CD4-positive, alpha-beta T cell (primary cell): ENCODE measurements at places on chromosomes 16 and 17.

- DNase-seq = no peak
Measured at GRCh38 chr16:29645694-29646187, 17.3 kb upstream of the SPN start.

GRCh38 chr16:79295162-79295561 is 305.4 kb downstream of the MAF start:
- DNase-seq = no peak

DNA sequence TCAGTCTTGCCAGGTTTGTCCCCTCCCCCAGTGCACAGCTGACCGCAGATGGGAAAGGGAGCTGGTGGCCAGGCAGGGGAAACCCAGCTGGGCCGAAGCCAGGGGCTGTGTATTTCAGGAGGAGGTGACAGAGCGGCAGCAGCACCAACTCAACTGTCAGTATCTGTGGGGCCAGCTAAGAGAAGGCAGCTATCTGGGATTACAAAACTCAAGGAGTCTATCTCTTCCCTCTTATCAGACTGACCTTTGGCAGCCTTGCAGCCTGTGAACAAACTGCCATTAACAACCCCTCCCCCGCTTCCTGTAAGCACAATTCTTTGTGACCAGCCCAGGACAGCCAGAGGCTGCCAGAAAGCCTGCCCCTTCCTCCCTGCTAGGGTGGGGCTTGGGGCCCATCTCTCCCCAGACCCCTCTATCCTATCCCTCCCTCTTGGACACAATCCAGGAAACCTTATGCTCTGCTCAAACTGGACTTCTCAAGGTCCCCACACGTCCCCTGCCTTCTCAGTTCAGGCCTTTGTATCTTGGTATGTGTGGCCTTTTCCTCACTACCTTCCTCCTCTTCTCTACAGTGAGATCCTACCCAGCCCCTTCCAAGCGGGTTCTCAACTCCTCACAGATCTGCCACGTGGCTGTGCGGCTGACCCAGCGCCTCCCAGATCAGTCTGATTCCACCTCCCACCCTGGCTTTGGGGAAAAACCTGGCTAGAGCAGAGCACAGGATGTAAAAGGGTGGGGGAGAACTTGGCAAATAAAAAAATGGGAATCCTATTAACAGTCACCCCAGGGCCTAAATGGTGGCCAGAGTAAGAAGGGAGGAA is 10.5 kb downstream of the ST3GAL2 start:
- DNase-seq = no peak

DNA sequence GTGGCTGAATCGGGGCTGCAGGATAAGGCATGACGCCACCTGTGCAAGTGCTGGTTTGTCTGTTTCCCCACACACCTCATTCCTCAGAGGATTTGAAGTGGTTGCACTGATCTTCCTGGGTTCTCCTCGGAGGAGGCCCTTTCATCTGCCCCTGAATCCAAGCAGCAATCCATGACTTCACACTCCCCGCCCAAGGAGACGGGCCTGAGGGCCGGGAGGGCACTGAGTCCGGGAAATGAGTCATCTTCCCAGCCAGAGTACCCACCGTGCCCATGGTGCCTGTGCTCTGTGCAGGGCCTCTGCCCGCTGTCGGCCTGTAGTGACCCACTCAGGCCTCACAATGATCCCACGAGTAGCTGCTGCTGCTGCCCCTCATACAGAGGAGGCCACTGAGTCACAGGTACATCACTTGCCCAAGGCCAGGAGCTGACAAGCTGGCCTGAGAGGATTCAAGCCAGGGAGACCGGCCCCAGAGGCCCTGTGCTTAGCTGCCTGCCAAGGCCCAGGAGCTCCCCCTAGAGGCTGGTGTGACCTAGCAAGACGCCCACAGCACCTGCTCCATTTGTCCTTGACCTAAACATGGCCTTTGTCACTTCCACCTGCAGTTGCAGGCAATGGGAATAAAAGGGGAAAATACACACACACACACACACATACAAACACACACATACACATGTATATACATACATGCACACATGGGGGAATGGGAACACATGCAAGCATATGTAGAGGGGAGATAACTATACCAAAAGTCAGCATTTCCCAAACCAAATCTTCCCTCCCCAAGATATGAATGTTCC is 240.0 kb downstream of the C16orf95 start:
- DNase-seq = no peak

GRCh38 chr16:77212741-77213541 is 13.7 kb downstream of the SYCE1L start:
- DNase-seq = peak; percentile 42

DNA sequence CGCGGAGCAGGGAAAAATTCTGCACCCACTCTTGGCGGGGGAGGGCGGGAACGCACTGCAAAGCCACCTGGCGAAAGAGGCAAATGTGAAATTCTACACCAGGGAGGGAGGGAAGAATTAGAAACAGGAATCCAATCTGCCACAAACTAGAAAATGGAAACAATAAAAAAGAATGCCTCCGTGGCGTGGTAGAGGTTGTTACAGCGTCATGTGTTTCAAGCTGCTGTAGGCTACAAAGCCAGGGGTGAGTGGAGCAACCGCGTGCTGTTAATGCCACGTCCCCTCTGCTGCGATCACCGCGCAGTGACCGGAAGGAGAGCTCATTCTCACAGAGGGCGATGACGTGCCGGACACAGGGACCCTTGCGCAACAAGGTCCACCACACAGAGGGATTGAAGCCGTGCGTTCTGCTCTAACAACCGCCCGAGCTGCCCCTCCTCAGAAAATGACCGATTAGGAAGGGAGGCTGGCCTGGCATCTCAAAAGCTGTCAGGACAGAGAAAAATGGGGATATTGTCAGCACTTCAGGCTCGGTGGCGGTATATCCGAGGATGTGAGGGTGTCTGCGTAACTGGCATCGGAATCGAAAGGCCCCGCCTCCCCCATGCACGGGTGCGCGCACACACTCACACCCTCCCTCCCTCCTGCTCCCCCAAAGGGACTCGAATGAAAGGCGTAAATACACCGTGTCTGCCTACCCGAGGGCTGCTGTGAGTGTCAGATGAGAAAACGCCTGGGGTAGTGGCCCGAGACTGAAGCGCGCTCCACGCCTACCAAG is 70.8 kb upstream of the TNRC6C start:
- DNase-seq = peak; percentile 94
